ENCODE measurements at places on chromosomes 11 and 22. TPM values are rescaled to one million over a fixed set of nuclear protein-coding genes. Genes with fewer than 3 reads are reported as not detected.

DNA sequence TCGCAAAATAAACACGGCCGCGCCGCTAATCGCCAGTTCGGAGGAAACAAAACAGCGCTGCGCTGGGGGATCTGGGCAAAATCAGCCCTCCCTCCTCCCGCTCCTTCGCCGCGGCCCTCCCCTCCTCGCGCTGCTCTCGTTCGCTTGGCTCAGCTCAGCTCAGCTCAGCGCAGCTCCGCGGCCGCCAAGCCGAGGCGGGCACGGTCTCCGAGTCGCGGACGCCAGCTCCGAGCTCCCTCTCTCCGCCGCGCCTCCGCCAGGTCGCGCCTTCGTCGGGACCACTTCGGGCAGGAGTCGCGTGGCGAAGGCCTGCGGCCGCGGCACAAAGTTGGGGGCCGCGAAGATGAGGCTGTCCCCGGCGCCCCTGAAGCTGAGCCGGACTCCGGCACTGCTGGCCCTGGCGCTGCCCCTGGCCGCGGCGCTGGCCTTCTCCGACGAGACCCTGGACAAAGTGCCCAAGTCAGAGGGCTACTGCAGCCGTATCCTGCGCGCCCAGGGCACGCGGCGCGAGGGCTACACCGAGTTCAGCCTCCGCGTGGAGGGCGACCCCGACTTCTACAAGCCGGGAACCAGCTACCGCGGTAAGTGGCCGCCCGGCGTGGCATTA, at the start of gene SPON1:
TSS of gene SPON1 (plus strand) at position 162 of the 607 bp plus-strand sequence. CDS start at position 344, 182 bp downstream.
- DNase-seq = peak; percentile 34
- no peaks in the 10 kb centered on the region for H3K36me3 ChIP-seq
- peak within 1 kb of the TSS; percentile 47 for H3K4me3 ChIP-seq
- no peak within 1 kb of the TSS for H3K27ac ChIP-seq

The CNTN5 gene
- not detected for total RNA-seq

DNA sequence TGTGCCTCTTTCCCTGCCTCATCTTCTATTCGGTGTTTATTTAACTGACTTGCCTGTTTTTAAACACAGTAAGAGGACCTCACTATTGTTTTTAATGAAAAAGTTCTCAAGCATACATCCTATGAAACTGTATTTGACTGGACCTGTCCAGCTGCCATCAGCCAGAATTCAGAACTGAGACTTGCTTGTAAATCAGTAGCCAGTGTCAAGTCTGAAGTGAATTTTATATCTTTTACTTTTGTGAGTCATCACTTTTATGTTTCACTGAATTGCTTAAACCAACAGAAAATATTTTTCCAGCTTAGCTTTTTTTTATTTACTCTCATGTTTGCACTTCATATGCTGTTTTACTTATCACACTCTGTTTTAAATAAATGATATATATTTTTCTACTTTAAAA, 88.3 kb downstream of the LUZP2 start:
- H3K4me1 ChIP-seq = no peaks in the 10 kb centered on the region
- no peaks in the 10 kb centered on the region for H3K36me3 ChIP-seq
- no peak overlapping the region for H3K4me3 ChIP-seq
- no peaks in the 10 kb centered on the region for H3K27me3 ChIP-seq
- H3K27ac ChIP-seq = no peak overlapping the region
- DNase-seq = no peak

DNA sequence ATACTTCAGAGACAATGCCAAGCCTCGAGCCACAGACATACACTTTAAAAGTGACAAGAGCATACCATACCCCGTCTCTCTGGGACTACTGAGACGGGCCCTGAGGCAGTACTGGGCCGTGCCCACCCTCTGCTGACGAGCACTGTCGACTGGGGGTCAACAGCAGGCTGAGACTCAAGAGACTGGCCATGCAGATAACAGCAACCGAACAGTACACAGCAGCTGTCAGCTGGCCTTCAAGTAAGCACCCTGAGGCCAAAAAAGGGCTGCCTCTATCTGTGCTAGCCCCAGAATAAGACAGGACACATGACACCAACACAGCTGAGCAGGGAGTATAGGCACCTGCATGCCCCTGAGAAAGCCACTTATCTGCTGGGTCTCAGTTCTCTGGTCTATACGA, 18.9 kb upstream of the TMEM121B start:
- peaks cover 5% of the 10 kb centered on the region for H3K36me3 ChIP-seq
- H3K27me3 ChIP-seq = no peaks in the 10 kb centered on the region
- no peak overlapping the region for H3K4me3 ChIP-seq
- no peaks in the 10 kb centered on the region for H3K4me1 ChIP-seq

- no peak overlapping the region for H3K27ac ChIP-seq
- no peak for DNase-seq
- H3K27me3 ChIP-seq = no peaks in the 10 kb centered on the region
- H3K4me1 ChIP-seq = no peaks in the 10 kb centered on the region
Measured at GRCh38 chr11:93051186-93051585, 81.7 kb downstream of the MTNR1B start.

DNA sequence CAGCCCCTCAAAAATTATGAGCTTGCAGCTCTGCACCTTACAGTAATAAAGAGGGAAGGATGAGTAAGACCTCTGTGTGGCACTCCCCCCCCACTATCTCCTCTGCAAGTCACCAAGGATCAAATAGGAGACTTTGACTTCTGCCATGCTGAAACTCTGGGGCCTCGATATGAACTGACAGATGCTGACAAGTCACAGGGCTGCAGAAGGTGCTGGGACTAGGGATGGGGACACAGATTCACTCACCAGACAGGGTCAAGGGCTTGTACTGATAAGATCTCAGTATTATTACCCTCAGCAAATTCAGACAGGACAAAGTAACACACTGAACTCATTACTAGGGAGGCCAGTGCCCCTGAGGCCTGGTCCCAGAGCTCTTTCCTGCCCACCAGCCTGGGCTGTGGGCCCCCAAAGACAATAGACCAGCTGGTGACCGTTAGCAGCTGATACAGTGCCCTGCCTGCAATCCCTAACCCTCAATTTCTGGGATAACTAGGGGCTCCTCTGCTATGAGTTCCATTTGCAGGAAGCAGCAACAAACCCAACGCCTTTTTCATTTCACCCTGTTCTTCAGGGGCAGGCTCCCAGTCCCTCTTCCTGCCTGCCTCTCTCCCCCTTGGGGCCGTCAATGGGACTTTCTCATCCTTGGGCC, 20.1 kb downstream of the TMPRSS13 start:
- no peak overlapping the region for H3K27ac ChIP-seq
- DNase-seq = no peak
- H3K4me3 ChIP-seq = no peak overlapping the region
- no peaks in the 10 kb centered on the region for H3K36me3 ChIP-seq
- no peaks in the 10 kb centered on the region for H3K27me3 ChIP-seq

The MYRF gene
- total RNA-seq = 0.70 TPM

The APOC3 gene
- total RNA-seq = not detected
